Right lobe of liver (tissue), 6 donors: ENCODE measurements at places on chromosomes 7 and 10.

- no peak for DNase-seq
These were observed 3.2 kb downstream of the UBE2H start for GRCh38 chr7:129949292-129950133.

GRCh38 chr7:151409667-151410404, at the start of gene WDR86:
TSS of gene WDR86 (minus strand) at chr7:151410038. CDS start at chr7:151409589, 449 bp downstream.
- DNase-seq = peak; percentile 20

DNA sequence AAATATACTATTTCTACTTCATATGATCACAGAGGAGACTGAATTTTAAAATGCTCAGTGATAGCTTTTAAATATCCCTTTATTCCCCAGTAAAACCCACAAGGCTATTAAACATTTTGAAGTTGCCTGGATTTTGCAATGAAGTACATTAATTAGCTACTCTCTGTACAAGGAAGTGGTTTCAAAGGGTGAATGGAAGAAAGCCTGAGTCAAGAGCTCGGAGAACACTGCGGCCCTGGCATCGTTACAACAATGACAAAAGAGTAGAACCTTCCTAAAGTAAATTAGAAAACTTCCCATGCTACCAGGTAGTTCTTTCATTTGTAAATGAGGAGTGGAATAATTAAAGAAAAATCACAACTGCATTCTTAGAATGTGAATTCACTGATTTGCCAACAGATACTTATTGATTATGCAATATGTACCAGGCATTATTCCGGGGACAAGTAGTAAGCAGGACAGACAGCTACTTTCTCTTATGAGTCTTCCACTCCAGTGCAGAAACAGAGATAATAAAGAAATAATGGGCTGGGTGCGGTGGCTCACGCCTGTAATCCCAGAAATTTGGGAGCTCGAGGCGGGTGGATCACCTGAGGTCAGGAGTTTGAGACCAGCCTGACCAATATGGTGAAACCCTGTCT, 63.0 kb downstream of the ZNF22 start:
- DNase-seq = no peak

DNA sequence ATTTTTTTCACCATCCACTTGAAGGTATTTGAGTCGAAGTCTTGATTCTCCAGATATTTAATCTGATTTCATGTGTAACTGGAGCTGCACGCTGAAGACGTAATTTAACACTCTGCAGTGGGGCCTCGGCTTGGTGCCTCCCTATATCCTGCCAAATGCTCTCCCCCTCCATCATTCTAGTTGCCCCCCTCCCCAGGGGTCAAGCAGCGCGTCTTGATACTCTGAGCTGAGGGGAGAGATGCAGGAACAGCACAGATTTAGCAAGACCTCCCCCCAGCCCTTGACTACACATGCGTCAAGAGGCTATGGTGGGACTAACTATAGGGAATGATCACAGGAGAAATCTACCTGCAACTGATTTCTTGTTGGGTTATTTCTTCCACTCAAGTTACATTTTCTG, 85.8 kb downstream of the PRPF18 start:
- no peak for DNase-seq

- no peak for DNase-seq
These were observed 78.4 kb downstream of the CYP26A1 start for GRCh38 chr10:93152136-93152535.

DNA sequence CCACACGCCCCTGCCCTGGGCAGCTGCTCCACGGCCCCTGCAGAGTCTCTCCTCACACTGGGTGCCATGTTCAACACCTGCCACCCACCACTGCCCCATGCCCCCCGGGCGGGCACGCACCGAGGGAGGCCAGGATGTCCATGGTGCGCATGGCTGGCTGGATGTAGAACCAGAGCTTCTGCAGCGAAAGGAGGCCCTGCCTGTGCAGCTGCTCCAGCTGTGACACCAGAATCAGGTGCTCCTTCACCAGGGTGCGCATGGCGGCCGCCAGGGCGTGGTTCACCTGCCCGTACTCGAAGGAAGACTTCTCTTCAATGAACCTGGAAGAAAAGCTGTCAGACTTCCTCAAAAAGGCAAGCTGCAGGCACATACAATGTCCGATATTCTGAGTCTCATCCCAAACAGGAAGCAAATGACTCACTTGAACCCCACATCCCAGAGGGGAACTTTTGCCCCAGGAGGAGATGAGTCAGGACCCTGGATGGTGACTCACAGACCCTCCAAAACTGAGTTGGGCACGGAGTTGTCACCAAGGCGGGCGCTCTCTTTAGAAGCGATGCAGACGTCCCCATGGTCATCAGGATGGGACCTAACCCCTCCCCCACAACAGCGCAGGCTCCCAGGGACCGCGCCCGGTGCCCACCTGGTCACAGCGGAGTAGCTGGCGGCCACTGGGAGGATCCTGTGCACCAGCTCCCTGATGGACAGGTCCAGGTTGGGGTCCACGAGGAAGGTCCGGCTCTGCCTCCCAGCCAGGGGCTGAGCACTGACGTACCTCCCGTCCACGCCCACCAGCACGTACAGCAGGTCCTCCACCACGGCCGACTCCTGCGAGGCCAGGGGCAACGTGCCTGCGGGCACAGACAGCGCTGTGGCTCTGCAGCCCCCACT, 15.5 kb downstream of the TUBGCP2 start:
- DNase-seq = no peak
